ENCODE measurements at places on chromosomes 16 and 17.

DNA sequence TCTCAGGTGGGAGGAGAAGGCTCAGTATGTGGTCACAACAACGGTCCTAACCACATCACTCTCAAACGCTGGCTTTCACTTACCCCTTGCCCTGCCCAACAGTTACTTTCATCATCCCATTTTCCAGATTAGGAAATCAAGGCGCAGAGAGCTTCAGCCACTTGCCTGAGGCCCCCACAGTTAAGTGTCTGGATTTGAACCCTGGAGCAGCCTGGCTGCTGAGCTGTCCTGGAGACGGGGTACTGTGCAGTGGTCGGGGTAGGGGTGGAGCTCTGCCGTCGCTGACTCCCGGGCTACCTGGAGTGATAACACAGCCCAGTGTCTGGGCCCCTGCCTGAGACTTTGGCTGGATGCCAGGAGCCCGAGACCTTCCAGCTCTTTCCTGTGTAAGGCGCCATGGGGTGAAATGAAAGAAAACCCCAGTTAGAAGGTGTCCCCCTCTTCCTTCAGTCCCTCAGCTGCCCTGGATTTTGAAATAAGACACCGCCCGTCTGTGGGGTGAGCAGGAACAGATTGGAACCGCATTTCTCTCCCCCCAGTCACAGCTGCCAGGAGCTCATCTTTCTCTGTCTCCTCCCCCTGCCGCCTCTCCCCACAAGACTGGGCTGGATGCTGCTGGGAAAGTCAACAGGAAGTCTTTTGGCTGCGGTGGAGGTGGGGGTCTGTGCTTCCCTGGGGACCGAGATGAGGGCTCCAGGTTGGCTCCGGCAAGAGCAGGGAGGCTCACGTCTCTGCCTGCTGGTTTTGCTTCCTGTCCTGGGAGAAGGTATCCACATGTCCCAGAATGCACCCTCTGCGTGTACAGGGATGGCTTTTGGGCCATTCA is 280.2 kb downstream of the SEC14L1 start:
- peak; percentile 94 for DNase-seq

DNA sequence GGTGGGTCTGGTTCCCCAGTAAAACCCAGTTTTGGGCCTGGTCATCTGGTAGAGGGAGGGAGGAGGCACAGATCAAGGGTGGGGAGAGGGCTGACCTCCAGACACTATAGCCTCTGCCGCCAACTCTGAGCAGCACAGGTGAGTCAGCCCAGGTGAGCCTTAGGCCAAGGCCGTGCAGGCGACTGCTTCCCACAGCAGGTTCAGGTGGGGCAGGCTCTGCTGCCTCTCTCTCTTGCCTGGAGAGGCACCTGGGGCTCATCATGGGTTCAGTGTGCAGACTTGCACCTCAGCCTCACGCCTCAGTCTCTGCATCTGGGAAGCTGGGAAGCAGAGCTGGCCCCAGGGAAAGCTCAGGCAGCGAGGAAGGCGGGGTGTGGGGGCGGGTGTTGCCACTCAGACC is 37.8 kb upstream of the IL34 start:
- DNase-seq = no peak

DNA sequence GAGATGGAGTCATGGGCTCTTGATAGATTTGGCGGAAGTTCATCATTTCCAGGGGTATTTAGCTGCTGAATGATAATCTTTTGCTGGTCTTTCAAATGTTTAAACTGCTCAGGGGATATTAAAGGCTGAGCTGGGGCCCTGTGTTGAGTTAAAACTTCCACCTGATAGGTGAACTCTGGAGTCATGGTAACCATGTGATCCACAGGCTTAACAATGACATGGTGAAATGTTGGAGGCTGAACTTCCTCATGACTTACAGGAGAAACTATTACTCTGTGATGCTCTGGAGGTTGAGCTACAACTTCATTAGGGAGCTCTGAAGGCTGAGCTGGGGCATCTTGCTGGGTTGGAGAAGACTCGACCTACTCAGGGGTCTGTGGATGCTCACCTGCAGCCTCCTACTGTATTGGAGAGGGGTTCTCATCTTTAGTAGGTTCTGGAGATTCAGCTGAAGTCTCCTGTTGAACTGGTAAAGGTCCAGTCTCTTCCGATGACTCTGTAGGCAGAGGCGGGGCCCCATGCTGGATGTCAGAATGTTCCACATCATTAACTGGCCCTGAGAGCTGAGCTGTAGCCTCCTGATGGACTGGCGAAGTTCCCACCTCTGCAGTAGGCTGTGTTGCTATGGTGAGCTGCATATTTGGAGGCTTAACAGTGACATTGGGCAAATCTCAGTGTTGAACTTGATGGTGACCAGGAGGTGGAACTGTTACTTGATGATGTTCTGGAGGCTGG is 24.2 kb downstream of the RDM1 start:
- DNase-seq = peak; percentile 63

DNA sequence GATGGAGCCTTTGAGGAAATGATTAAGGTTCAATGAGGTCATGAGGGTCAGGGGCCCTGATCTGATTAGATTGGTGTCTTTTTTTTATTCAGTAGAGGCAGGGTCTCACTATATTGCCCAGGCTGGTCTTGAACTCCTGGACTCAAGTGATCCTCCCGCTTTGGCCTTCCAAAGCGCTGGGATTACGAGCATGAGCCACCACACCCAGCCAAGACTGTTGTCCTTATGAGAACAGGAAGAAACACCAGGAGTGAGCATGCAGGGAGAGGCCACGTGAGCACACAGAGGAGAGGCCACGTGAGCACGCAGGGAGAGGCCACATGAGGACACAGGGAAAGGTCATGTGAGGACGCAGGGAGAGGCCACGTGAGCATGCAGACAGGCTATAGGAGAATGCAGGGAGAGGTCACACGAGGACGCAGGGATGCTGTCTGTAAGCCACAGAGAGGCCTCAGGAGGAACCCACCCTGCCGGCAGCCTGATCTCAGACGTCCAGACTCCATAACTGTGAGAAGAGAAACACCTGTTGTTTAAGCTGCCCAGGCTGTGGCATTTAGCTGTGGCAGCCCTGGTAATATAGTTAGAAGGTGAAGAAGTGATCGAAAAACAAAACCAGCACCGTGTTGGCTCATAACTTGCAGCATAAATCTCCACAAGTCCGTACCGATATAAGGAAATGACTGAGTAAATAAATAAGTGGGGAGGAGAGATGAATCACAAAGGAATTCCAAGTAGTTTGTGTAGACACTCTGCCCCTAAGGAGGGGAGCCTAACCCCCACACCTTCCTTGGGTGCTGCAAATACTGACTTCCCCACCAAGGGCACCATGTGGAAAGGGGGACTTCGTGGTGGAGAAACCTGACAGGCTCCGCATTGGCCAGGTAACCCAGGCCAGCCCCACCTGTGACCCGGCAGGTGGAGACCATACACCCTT is 14.6 kb upstream of the CSNK1D start:
- DNase-seq = peak; percentile 90

GRCh38 chr17:57350266-57350665 is 93.9 kb downstream of the MSI2 start:
- peak; percentile 33 for DNase-seq

DNA sequence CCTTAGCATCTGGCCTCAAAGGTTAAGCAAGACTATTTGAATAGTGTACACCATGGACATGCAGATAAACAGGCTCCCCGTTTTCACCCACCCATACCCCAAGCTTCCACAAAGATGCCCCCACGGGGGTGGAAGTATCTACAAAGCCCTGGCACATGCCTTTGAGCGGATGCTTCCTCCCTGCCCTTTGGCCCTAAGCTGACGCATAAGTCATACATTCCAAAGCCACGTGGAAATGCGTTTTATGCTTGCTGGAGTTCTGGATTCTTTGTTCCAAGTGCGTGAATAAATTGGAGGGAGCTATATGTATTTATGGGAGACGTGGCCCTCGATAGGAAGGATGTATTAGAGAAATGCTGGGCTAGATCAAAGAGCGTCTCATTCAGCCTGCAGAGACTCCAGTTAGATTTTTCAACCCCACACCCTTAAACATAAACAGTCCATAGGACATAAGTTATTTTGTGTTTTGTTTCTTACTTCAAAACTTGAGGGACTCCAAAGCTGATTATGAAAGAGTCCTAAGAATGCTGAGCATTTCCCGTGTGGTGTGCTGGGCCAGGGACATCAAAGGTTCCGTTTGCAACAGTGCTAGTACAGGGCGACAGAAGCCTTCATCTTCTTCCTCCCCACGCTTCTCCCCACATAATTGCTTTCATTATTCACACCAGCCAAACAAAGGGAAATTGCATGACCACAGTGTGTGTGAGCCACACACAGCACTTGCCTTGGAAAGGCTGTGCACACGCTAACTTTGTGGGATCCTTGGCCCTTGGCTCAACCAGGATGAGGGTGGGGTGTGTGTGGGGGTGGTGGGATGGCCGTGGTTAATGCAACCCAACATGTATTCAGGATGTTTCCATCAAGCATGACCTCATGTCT is 73.6 kb downstream of the WIPI1 start:
- peak; percentile 82 for DNase-seq

GRCh38 chr17:43020789-43021740 is 1.1 kb downstream of the VAT1 start:
- peak; percentile 76 for DNase-seq
